SK-N-SH (cell line): ENCODE measurements at places on chromosomes 5 and 9. TPM values are rescaled to one million over a fixed set of nuclear protein-coding genes. Genes with fewer than 3 reads are reported as not detected.

Gene GABRA6
- polyA plus RNA-seq = 0.10 TPM in 2 replicates

Gene ASPN
- 0.76 and 1.7 TPM in 2 replicates for polyA plus RNA-seq

Gene CD74
- 0.15 and 0.26 TPM in 2 replicates for polyA plus RNA-seq

Gene TNFSF8
- polyA plus RNA-seq = not detected in 2 replicates

Gene ARAP3
- 5.5 and 6.5 TPM in 2 replicates for polyA plus RNA-seq

Gene IFNA21
- polyA plus RNA-seq = not detected in 2 replicates

Gene PARP8
- 6.2 and 8.6 TPM in 2 replicates for polyA plus RNA-seq

Gene NEUROG1
- not detected in 2 replicates for polyA plus RNA-seq

Gene PDE4D
- 2.4 and 3.3 TPM in 2 replicates for polyA plus RNA-seq

Gene MCC
- polyA plus RNA-seq = 2.6 and 3.6 TPM in 2 replicates

Gene IFNA2
- not detected in 2 replicates for polyA plus RNA-seq

Gene SLC28A3
- 0.23 and 0.45 TPM in 2 replicates for polyA plus RNA-seq
